ENCODE measurements at places on chromosomes 16 and 17.
A peak's percentile ranks its signal among the peaks of the same experiment; 100 is the strongest.

GRCh38 chr16:12199524-12199923, 223.0 kb downstream of the SNX29 start:
- no peak for DNase-seq

DNA sequence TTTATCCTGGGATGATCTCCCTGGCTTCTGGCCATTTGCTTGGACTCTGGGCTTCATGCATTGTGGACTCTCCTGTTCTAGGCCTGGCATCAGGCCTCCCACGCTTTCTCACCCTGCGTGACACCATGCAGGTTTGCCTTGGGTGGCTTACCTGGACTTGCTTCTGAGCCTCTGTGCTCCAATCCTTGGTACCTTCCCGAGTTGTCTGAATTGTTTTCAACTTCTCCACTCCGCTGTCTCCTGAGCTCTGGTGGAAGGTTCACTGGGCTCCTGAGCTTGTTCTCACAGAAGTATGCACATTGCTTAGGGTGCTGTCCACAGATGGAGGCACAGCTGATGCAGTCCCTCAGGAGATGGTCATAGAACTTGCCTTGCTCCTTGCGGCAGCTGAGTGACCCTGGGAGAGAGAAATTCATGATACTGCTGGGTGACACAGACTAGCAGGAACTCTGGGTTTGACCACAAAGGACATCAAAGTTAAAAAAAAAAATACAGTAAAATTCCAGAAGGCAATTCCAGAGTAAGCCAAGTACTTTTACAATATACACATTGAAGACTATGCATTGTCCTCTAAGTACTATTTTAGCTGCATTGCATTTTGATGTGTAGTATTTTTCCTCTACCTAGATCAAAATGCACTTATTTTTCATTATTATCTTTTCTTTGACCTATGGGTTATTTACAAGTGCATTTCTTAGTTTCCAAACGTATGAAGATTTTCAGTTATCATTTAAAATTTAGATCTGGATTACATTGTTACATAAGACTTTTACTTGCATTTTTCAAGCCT, 23.1 kb downstream of the TNFRSF13B start:
- DNase-seq: no peak

DNA sequence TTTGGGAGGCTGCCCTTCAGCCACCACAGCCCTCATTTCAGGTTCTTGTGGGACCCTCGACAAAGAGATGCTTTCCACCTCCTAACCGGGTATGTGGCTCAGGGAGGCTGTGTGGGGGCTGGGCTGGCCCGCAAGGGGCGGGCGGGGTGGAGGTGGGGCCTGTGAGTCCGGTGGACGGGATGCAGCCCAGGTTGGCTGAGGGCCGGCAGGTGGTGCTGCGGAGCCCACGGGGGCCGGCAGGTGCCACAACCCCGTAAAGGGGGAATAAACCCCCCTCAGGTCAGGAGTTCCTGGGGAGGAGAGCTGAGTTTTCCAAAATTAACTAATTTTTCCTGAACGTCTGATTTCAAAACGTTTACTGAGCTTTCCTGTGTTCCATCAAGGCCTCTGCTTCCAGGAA, 4.9 kb upstream of the CIAO3 start:
- no peak for DNase-seq

DNA sequence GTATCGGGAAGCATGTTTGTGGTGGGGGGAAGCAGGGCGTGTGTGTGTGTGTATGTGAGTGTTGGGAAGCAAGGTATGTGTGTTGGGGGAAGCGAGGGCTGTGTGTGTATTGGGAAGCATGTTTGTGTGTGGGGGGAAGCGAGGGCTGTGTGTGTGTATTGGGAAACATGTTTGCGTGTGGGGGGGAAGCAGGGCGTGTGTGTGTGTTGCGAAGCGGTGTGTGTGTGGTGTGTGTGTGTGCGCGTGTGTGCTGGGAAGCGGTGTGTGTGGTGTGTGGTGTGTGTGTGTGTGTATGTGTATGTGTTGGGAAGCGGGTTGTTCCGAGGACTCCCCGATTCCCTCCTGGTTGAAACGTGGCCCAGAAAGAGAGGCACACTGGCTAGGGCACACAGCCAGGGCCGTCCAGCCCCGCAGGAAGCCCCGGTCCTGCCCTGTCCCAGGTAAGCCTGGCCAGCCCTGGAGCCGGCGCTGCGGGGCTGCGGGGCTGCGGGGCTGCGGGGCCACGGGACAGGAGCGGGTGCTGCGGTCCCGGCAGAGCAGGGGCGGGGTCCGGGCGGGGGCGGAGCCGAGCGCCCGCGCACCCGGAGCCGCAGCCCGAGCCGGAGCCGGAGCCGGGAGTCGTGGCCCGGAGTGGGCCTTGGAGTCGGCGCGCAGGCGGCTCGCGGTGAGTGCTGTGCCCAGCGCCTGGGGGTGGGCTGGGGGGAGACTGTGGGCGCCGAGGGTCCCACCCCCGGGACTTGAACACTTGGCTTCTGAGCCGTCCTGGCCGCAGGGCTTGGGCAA, at the start of gene NOD2:
Gene NOD2, plus strand, starts transcription at position 608 of the 783 bp plus-strand sequence. CDS start 5,890 bp downstream, outside the sequence.
- no peak for DNase-seq

DNA sequence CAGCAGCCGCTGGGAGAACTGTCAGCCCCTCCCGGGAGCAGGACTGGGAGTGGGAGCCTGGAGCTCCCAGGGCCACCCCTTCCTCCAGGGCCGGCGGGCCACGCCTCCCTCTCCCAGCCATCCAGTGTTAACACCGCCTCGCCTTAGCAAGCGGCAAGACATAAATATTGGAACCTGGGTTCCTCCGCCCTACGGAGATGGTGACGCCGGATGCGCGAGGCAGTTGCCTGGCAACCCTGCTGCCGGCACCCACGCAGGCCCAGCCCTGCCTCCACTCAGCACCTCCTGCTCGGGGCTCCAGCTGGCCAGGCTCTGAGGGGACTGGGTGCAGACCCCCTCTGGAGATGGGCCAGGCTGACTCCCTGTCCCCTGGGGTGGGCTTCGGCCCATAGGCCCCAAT, 27.4 kb upstream of the CACNA1H start:
- peak; percentile 74 for DNase-seq

DNA sequence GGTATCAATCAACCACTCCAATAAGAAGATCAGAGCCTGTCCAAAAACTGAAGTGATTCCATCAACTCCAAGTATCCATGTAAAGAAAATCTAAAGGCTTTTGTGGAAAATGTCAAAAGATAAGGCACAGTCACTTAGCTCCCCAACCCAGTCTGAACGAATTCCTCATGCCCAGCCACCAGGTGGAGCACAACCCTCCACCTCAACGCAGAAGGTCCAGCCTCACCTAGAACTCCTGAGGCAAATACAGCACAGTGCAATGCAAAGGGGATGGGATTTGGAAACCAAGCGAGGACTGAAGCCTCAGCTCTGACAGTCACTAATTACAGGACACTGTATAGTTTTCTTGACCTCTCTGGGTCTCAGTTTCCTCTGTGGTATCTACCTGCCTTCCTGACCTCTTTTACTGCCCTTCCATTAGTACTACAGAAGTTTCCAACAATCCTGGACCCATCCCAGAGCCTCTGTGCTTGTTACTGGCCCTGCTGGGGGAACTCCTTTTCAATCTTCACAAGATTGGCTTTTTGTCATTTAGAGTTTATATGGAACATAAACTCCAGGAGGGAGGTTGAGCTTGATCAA, 2.0 kb downstream of the NCBP3 start:
- no peak for DNase-seq

GRCh38 chr16:50712560-50712898, 19.1 kb downstream of the NOD2 start:
- peak; percentile 1 for DNase-seq

DNA sequence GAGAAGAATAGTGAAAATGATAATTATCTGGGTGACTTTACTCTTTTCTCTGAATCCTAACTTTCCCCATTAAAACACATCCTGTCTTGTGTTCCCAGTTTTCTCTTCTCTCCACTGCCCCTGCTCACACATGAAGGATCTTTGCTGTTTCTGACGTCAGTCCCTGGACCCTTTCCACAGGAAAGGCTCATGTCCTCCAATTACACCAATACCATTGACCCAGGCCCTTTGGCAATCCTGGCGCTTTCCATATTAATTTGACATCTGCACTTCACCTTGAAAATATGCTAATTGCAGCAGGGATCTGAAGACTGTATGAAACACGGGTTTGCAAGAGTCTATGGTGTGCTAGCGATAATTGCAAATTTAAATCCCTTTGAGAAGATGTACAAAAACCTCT, 170.2 kb upstream of the GOT2 start:
- DNase-seq: no peak

- DNase-seq: peak; percentile 8
These were observed 103.8 kb downstream of the TRIM37 start for GRCh38 chr17:59002848-59003247.

GRCh38 chr17:41101586-41102259, at the start of gene KRTAP4-16:
Gene KRTAP4-16, minus strand, starts transcription at chr17:41102209. Its CDS starts 0 bp downstream, at chr17:41102209.
- no peak for DNase-seq

GRCh38 chr17:49985310-49985990, 9.6 kb downstream of the DLX3 start:
- DNase-seq: no peak

- no peak for DNase-seq
These were observed 402.2 kb upstream of the SALL1 start for GRCh38 chr16:51553314-51553713.

DNA sequence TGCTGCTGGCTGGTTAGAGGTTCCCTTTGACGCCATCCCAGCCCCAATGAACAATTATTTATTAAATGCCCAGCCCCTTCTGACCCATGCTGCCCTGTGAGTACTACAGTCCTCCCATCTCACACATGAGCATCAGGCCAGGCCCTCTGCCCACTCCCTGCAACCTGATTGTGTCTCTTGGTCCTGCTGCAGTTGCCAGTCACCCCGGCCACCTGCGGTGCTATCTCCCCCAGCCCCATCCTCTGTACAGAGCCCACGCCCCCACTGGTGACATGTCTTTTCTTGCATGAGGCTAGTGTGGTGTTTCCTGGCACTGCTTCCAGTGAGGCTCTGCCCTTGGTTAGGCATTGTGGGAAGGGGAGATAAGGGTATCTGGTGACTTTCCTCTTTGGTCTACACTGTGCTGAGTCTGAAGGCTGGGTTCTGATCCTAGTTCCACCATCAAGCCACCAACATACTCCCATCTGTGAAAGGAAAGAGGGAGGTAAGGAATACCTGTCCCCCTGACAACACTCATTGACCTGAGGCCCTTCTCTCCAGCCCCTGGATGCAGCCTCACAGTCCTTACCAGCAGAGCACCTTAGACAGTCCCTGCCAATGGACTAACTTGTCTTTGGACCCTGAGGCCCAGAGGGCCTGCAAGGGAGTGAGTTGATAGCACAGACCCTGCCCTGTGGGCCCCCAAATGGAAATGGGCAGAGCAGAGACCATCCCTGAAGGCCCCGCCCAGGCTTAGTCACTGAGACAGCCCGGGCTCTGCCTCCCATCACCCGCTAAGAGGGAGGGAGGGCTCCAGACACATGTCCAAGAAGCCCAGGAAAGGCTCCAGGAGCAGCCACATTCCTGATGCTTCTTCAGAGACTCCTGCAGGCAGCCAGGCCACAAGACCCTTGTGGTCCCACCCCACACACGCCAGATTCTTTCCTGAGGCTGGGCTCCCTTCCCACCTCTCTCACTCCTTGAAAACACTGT, 11.3 kb downstream of the CX3CL1 start:
- peak; percentile 36 for DNase-seq

DNA sequence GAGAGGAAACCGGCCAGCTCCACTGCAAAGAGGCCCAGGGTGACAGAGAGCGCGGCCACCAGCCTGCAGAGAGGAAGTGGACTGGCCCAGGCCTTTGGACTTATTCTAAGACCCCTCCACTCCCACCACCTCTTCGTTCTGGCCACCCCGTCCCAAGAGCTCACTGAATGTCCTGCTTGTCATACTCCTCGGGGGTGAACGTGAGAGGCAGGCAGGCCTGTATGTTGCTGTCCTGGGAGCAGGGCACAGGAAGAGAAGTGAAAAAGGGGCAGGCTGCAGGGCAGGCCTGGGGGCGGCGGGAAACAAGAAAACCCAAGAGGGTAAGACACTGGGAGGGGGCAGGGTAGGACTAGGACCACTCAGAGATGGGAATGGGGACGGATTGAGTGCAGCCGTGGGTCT, 384 bp downstream of the TMEM107 start:
- no peak for DNase-seq

- DNase-seq: peak; percentile 54
These were observed 311.5 kb upstream of the KCNJ16 start for GRCh38 chr17:69763503-69763902.

GRCh38 chr16:60485872-60486489, 1550.3 kb downstream of the CDH8 start:
- DNase-seq: no peak

GRCh38 chr16:60929-61878, 7.6 kb downstream of the SNRNP25 start:
- DNase-seq: no peak

- DNase-seq: no peak
These were observed 743 bp downstream of the ZNF624 start for GRCh38 chr17:16652847-16653366.

GRCh38 chr17:50961282-50962220, 95.4 kb upstream of the TOB1 start:
- no peak for DNase-seq

- peak; percentile 89 for DNase-seq
These were observed 3.2 kb upstream of the CDK5RAP3 start for GRCh38 chr17:47967607-47968252.

DNA sequence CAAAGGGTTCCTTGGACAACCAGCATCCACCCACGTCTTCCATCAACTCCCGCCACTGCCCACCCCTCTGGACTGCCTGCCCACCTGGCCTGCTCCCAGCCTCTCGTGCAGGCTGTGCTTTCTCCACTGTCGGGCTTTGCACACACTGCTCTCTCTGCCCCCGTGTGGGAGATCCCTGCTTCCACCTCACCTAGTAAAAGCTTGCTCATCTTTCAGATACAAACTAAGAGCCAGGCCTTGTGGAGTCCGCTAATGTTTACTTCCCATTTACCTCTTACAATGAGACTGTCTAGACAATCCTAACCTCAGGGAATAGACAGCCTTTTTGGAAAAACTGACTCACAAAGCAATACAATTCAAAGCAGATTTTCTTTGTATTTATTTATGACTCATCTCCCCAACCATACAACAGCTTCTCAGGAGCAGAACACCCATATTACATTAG, 67.6 kb downstream of the USP31 start:
- DNase-seq: peak; percentile 35

- DNase-seq: peak; percentile 53
These were observed 53.6 kb upstream of the ADORA2B start for GRCh38 chr17:15891318-15891717.

- DNase-seq: no peak
These were observed 9.4 kb downstream of the BAIAP2 start for GRCh38 chr17:81044428-81044763.

DNA sequence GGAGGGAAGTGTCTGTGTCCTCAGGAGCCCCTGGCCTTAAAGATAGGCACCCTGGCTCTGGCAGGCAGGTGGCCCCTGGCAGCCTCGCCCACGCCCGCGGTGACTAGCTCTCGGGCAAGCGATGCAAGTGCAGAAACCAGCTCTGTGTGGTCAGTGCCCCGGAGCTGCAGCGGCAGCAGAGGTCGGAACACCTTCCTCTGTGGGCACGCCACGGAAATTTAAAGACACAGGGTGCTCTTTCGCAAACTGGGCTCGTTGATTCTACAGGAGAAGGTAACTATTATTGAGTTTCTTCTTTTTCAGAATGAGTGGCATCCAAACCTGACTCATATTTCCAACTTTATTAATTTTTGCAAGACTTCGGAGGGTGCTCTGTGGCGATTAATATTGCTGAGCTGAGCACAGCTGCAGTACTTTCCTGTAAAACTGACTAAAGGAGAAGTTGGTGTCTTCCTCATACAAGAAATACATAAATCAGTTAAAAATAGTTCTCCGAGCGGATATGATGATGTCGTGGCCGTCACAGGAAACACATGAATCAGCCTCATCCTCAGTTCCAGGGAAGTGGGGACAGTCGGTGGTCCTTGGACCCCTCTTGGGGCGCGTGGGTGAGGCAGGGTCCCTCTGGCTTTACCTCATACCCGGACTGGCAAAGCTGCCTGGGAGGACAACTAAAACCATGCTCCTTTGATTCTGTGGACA, 120.2 kb downstream of the METRNL start:
- DNase-seq: peak; percentile 49

All from IMR-90 (cell line).